ENCODE measurements at places on chromosomes 4 and X. TPM values are rescaled to one million over a fixed set of nuclear protein-coding genes. Genes with fewer than 3 reads are reported as not detected.
A peak's percentile ranks its signal among the peaks of the same experiment; 100 is the strongest.

Gene NDST4
- total RNA-seq: 0.08 TPM

Gene SUPT20HL2
- not detected for total RNA-seq

DNA sequence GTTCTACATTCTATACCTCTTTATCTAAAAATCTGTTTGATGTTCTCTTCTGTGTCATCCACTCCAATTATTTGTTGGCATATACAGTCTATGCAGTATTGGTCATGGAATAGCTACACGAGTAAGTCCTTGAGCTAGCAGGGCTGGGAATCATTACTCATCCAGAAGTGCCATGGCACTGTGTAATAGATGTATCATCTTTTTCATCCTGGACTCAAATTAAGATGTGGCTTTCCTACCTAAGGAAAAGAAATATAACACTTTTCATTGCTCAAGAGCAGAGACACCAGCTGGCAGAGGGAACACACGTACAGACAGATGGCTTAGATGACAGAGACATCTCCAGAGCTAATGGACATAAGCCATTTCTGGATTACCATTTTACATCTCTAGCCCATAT lies 159.8 kb downstream of the FAM13A start:
- DNase-seq: no peak

GRCh38 chrX:108090491-108091263 lies 665 bp downstream of the PSMD10 start:
- DNase-seq: peak; percentile 8

- DNase-seq: no peak
These were observed 32.6 kb upstream of the PPP2R2C start for GRCh38 chr4:6504900-6505496.

Gene SOD3
- not detected for total RNA-seq

Gene CSAG1
- total RNA-seq: 82.0 TPM

- no peak for DNase-seq
These were observed 152.3 kb upstream of the BMP3 start for GRCh38 chr4:80878218-80878617.

Gene SFRP2
- not detected for total RNA-seq

- DNase-seq: no peak
These were observed 36.1 kb upstream of the GEMIN8 start for GRCh38 chrX:14065800-14066199.

Gene SSX1
- 1.0 TPM for total RNA-seq

Gene IL21
- total RNA-seq: not detected

- no peak for DNase-seq
These were observed 4.2 kb upstream of the DUSP9 start for GRCh38 chrX:153642655-153643430.

All from SK-MEL-5 (cell line).